ENCODE measurements at places on chromosomes 6 and 20. TPM values are rescaled to one million over a fixed set of nuclear protein-coding genes. Genes with fewer than 3 reads are reported as not detected.

Gene CTSA
- 95.2 TPM for total RNA-seq

Gene SS18L1
- 14.3 TPM for total RNA-seq

Gene XKR7
- total RNA-seq, result not detected

Gene PPIL4
- 21.3 TPM for total RNA-seq

Gene PCNA
- total RNA-seq, result 181 TPM

Gene C2
- total RNA-seq, result 0.59 TPM

Gene SMLR1
- not detected for total RNA-seq

Gene BPI
- total RNA-seq, result not detected

Gene TGM3
- total RNA-seq, result not detected

Gene ZFP57
- total RNA-seq, result 2.7 TPM

Gene SOBP
- 8.8 TPM for total RNA-seq

Gene ACTL10
- 3.9 TPM for total RNA-seq

Gene LAMA5
- 88.8 TPM for total RNA-seq

Gene NOTCH4
- total RNA-seq, result 0.73 TPM

Gene RAET1L
- total RNA-seq, result not detected

Gene SLC22A2
- total RNA-seq, result not detected

Gene LY6G6C
- not detected for total RNA-seq

Gene PSORS1C1
- 0.39 TPM for total RNA-seq

Gene PAK5
- total RNA-seq, result not detected

Gene PRR18
- not detected for total RNA-seq

Gene MRAP2
- total RNA-seq, result 1.4 TPM

Gene PXDC1
- 38.7 TPM for total RNA-seq

Gene SLC25A27
- 5.9 TPM for total RNA-seq

Gene BEND3
- total RNA-seq, result 3.7 TPM

Gene SPATS1
- total RNA-seq, result not detected

Gene VSX1
- total RNA-seq, result not detected

Gene MYT1
- total RNA-seq, result not detected

Gene B3GALT4
- 2.5 TPM for total RNA-seq

Gene TPX2
- 99.1 TPM for total RNA-seq

Gene MAP7
- 0.37 TPM for total RNA-seq

Gene MACROD2
- 0.78 TPM for total RNA-seq

Gene BMP7
- total RNA-seq, result not detected

Gene DPPA5
- total RNA-seq, result not detected

Gene TASP1
- 7.4 TPM for total RNA-seq

Gene TTK
- 42.4 TPM for total RNA-seq

Gene DXO
- total RNA-seq, result 13.5 TPM

Gene SYNGAP1
- 6.2 TPM for total RNA-seq

Gene TXLNB
- total RNA-seq, result not detected

Gene SENP6
- total RNA-seq, result 75.9 TPM
